ENCODE measurements at places on chromosomes 16 and 17.

DNA sequence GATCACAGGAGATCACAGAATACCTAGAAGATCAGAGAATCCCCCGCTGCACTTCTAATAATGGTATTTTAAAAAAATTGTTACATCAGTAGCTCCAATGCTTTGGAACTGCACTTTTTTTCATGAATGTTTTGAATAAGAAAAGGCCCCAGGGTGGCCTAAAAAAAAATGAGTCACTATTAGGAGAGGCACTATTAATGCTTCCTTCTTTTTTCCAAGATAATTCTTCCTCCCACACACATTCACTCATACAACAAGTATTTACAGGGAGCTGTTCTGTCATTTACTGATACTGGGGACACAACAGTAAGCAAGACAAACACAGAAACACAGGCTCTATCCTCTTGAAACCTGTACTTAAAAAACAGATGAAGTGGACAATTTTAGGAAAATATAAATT lies 675 bp upstream of the PDZD9 start:
- DNase-seq = no peak

DNA sequence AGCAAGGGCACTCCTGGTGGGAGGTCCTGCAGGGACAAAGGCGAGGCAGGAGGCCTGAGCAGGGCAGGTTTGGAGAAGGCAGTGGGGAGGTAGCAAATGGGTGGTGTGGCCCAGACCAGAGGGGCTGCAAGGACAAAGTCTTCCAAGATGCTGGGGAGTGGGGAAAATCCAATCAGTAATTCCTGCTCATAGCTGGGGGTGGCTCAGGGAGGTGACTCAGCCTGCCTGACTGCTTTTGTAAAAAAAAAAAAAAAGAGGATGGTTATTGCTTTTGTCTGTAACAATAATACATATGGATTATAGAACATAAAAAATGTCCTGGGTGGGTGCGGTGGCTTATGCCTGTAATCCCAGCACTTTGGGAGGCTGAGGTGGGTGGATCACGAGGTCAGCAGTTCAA lies 5.2 kb downstream of the IL34 start:
- no peak for DNase-seq

DNA sequence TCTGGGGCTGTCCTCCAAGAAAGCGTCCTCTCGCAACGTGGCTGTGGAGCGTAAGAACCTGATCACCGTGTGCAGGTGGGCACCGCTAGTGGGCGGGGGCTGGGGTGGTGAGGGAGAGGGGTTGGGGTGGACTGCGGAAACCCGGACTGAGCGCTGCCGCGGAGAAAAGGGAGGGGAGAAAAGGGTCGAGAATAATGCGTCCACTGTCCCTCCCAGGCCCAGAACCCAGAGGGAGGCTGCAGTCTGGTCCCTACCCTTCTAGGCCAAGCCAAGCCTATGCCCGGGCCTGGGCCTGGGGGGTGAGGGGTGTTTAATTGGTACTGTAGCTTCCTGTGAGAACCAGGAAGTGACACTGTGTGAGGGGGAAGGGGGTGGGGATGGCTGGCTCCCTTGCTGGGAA lies 464 bp downstream of the RUNDC3A start:
- no peak for DNase-seq

- no peak for DNase-seq
Observed at GRCh38 chr17:4358154-4358553, 8.3 kb downstream of the UBE2G1 start.

GRCh38 chr16:69049146-69049545 lies 56.3 kb upstream of the HAS3 start:
- DNase-seq = no peak

- no peak for DNase-seq
Observed at GRCh38 chr16:13919330-13919682, 648 bp upstream of the ERCC4 start.

GRCh38 chr17:72603420-72604242 lies 482.8 kb downstream of the SOX9 start:
- DNase-seq = no peak

GRCh38 chr16:86432691-86433090 lies 77.6 kb upstream of the FOXF1 start:
- no peak for DNase-seq

- no peak for DNase-seq
Observed at GRCh38 chr16:11033629-11034420, 89.5 kb downstream of the CLEC16A start.

- DNase-seq = no peak
Observed at GRCh38 chr17:59435238-59435637, 103.8 kb downstream of the YPEL2 start.

- DNase-seq = no peak
Observed at GRCh38 chr16:24850289-24850938, 4.7 kb downstream of the SLC5A11 start.

DNA sequence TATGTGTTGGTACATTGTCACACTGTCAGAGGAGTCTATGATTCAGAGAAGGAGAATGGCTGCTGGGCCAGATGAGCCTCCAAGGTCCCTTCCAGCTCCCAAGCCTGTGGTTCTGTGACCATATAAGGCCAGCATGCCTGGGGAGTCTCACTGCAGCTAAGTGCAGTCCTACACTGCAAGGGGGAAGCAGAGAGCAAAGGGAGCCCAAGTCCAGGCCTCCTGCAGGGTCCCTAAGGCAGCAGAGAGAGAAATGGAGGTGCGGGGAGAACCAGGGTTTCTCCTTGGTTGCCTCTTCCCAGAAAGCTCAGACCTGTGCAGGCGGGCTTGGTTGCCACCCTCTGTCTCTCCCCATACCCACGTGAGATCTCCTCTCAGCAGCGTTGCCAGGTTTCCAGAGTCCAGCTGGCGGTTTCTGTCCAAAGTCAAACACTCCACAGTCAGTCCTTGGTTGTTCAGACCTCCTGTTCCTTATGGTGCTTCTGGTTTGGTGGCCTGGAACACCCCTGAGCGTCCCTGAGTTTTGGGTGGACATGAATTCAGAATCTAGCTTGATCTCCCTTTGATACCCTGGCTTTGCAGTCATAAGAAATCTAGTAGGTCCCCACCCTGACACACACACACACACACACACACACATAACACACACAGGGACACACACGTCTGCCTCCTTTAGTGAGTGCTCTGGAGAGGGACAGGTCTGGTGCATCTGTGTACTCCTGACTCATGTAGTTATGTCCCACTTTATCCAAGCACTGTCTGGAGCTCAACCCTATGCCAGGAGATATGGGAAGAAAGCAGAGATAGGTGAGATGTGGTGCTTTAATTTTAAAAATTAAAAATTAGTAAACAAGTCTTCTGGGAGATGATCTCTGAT lies 78.8 kb downstream of the GNAO1 start:
- no peak for DNase-seq

- DNase-seq = no peak
Observed at GRCh38 chr17:18139949-18140348, 31.4 kb downstream of the MYO15A start.

DNA sequence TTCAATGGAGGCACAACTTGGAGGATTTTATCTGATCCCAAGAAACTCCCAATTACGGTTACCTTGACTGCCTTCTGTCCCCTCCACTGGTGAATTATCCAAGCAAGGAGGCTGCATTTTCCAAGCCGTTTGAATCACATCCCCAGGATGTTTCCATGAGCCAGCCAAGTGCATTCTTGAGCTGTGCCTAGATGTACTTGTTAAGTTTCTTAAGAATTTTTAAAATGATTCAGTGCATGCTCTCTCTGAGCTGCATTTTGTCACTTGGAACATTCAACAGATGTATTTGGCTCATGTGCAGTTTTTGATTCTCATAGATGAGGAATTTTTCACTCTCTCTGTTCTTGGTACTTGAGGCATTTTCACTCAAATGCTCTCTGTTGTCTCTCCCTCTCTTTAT lies 202.6 kb upstream of the MYOCD start:
- DNase-seq = no peak

DNA sequence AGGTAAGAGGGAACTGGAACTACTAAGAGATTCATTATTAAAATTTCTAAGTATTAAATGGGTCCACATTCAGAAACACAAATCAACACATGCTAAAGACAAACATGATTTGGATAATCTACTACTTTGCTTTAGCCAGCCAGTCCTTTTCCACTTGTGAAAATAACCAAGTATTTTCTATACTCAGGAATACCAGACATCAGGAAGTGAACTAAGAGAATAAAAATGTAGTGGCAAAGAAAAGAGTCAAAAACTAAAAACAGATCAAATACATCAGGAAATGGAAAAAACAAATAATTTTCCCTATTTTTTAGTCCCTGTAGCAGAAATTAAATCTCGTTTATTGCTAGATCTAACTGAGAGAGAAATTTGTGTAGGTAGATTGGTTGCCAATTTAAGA lies 78.0 kb downstream of the MYO1D start:
- DNase-seq = no peak

- DNase-seq = no peak
Observed at GRCh38 chr16:28846933-28847273, 755 bp upstream of the TUFM start.

GRCh38 chr17:2484876-2485275 lies 26.8 kb downstream of the METTL16 start:
- no peak for DNase-seq

DNA sequence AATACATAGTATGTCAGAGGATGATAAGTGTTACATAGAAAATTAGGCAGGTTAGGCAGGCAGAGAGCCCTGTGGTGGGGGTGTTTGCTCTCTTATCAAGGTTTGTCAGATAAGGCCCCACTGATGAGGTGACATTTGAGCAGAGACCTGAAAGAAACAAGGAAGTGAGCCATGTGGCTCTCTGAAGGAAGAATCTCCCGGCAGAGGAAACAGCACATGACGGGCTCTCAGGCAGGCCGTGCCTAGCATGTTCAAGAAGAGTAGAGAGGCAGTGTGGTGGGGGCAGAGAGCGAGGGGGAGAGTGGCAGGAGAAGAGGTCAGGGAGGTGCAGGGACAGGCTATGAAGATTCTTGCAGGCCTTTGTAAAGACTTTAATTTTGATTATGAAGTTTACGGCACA lies 82.0 kb upstream of the ASIC2 start:
- DNase-seq = no peak

- DNase-seq = no peak
Observed at GRCh38 chr17:68179236-68179925, 68.5 kb upstream of the AMZ2 start.

DNA sequence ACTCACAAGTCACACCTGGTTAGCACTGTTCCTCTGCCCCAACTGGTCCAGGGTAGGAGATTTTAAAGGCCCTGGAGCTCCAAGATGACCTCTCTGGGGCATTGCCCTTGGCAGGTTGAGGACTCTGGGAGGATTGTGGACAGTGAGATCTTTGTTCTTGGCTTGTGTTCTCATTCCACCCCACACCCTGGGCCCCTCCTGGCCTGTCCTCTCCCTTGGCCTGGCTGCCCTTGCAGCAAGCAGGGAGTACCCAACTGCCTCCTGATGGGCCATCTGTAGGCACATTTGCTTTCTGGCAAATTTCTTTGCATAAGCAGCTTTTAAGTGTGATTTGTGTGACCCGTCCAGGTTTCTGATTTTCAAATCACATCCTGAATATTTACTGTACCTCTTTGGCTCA lies 239.6 kb downstream of the UTP18 start:
- DNase-seq = no peak

DNA sequence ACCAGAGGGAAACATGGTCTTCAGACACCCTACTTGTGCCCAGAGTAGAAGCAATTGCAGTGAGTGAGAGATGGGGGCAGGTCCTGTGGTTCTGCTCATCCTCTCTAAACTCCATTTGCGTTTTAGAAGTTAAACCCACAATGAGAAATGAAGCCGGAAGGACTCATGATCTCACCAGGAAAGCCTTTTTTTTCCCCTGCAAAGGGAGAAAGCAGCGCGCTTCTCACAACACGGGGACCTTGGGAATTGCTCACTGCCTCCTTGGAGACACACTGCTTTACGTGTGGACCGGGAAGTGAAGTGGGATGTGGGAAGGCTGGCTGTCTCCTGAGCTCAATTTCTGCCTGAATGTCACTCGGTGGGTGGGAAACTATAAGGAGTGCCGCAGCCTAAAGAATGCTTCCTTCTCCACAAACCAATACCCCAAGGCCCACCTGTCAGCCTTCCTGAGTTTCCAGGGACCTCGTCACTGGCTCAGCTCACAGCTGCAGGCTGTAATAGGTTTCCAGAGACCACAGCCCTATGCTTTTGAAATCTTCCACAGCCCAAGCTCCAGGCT lies 365.4 kb downstream of the XYLT1 start:
- DNase-seq = no peak

DNA sequence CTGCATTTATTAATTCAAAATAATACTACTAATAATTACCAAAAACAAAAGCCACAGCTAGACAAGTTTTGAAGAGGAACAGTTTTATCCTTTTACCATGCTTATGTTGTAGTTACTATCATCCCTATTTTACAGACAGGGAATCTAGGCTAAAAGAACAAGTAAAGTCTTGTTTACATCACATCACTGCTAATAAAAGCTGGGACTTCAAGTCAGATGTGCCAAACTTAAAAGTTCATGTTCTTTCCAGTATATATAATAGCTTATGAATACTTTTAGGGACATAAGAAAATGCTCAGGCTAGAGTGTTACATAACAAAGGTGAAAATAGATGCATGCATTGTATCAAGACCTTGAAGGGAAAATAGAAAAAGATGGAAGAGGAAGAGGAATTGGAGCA lies 234.2 kb downstream of the CDH11 start:
- DNase-seq = no peak

DNA sequence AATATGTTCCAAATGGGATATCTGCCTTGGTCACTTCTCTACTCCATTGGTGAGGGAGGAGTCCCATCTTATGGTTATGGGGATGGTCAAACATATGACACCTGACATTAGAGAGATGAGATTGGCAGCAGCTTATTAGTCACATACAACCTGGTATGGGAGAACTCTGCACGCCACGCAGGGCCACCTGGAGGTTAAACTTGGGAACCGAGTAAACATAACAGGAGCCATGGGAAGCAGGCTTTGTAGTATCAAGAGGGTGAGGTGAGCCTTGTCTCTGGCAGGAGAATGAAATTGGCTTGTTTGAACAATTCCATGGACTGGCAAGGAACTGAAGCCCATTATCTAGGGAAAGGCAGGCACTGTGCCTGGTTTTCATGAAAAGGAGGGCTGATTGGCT lies 238.7 kb upstream of the ELAC2 start:
- DNase-seq = no peak

DNA sequence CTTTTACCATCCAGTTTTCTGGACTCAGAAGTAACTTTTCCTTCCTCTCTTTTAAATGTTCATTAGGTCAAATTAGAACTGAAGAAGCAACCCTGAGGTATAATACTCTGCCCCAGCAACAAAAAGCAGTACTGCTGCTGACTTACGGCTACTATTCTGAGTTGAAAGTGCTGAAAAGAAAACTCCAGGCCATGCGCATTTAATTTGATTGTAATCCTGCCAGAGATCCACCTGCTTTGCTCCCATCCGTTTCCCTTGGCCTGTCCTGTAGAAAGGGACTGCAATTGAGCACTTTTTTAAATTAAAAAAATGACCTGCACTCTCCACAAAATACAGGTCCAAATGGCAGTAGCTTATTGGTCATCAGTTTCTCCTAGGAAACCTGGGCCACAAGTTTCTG lies 61.6 kb downstream of the PITPNC1 start:
- DNase-seq = no peak

- no peak for DNase-seq
Observed at GRCh38 chr17:58229881-58230280, 8.5 kb upstream of the LPO start.

GRCh38 chr17:41692722-41693521 lies 4.2 kb downstream of the EIF1 start:
- no peak for DNase-seq

- DNase-seq = no peak
Observed at GRCh38 chr16:89575247-89576152, at the start of gene CPNE7. TSS of gene CPNE7 (plus strand) at chr16:89575758. CDS start at chr16:89575898, 140 bp downstream.
